ENCODE measurements at places on chromosomes 7 and 10. TPM values are rescaled to one million over a fixed set of nuclear protein-coding genes. Genes with fewer than 3 reads are reported as not detected.

ATG9B gene
- total RNA-seq, result 0.70 TPM

MAT1A gene
- 0.10 TPM for total RNA-seq

ITGB8 gene
- total RNA-seq, result 1.1 TPM

SPDYE9 gene
- total RNA-seq, result not detected

MKX gene
- total RNA-seq, result not detected

HTRA1 gene
- 52.0 TPM for total RNA-seq

SRRM3 gene
- 12.6 TPM for total RNA-seq

ANK3 gene
- 0.59 TPM for total RNA-seq

ANKRD30A gene
- total RNA-seq, result 0.86 TPM

C10orf105 gene
- total RNA-seq, result not detected

EVX1 gene
- 0.13 TPM for total RNA-seq

C7orf57 gene
- total RNA-seq, result 0.31 TPM

TUBB8 gene
- total RNA-seq, result 0.22 TPM
